ENCODE measurements at places on chromosomes 7 and 10. TPM values are rescaled to one million over a fixed set of nuclear protein-coding genes. Genes with fewer than 3 reads are reported as not detected.

NAT16 gene
- polyA plus RNA-seq = not detected

ANKRD7 gene
- not detected for polyA plus RNA-seq

NUTM2B gene
- polyA plus RNA-seq = 0.35 TPM

VWDE gene
- polyA plus RNA-seq = 0.10 TPM

HOXA7 gene
- polyA plus RNA-seq = 18.1 TPM

SPDYE1 gene
- not detected for polyA plus RNA-seq

OPN1SW gene
- not detected for polyA plus RNA-seq

DNA sequence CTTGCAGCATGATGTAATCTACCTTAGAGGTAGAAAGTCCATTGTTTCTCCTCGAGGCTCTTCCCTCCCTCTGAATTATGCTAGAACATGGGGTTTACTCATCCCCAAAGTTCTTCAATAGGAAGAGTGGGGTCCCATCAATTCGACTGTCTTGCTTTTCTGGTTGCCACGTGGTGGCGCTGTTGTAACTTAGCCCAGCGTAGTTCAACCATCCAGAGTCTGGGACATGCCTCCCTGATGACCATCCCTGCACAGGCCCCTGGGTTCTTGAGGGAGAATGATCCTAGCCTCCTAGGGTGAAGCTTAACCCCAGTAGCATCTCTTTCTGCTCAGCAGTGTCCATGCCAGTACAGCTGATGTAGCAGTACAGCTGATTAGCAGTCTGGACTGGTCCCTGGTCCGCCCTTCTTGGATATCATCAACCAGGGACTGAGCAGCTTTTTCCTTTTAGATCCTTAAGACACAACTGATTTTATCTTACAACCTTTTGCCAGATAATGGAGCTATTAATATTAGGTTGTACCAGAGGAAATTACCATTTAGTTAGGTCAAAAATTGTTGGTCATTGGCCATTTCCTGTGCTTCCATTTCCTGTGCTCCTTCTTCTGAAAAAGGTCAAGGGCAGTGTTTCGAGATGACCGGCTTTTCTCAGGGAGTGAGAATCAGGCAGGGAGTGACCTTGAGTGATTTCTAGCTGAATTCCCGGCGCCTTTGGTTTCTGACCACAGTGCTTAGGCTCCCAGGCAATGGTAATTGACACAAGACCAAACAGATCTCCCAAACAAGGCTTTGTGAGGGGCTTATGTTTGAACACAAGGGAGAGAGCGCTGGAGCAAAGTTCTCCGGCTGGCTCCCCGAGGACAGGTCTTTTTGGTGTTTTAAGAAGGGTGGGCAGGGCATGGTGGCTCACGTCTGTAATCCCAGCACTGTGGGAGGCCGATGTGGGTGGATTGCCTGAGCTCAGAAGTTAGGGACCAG, 65.4 kb downstream of the TACC2 start:
- H3K4me1 ChIP-seq = peaks cover 15% of the 10 kb centered on the region
- no peaks in the 10 kb centered on the region for H3K36me3 ChIP-seq
- no peak overlapping the region for H3K27ac ChIP-seq
- no peaks in the 10 kb centered on the region for H3K27me3 ChIP-seq

DNA sequence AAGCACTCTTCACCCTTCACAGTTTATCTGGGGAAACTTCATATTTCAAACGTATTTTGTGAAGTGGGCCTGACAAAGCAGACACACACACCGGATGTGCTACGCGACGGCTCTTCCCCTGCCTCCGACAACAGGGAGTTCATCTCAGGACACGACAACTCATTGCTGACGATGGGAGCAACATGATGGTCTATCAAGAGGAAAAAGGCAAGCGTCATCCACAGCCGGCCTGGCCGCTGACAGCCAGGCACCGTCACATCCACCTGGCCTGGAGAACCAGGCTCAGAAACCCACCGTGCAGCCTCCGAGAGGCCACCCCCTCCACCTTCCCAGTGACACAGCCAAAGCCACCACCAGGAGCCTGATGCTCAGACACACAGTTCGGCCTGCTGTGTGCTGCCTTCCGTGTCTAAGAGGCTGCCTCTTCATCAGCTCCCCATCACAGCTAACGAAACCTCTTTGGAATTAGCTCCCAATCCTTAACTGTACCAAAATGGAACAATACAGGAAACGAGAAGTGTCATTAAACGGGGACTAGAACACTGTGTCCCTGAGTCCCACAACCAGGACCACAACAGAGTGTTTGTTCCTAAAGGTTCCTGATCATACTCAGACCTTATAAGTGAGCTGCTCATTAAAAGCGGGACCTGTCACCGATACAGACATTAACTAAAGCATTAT, 76.7 kb downstream of the SFMBT2 start:
- H3K4me3 ChIP-seq = no peak overlapping the region
- H3K4me1 ChIP-seq = no peaks in the 10 kb centered on the region
- no peak for DNase-seq
- no peaks in the 10 kb centered on the region for H3K36me3 ChIP-seq
- no peaks in the 10 kb centered on the region for H3K27me3 ChIP-seq

- no peak overlapping the region for H3K4me3 ChIP-seq
- H3K4me1 ChIP-seq = no peaks in the 10 kb centered on the region
- no peaks in the 10 kb centered on the region for H3K27me3 ChIP-seq
- DNase-seq = no peak
- H3K27ac ChIP-seq = no peak overlapping the region
Measured at GRCh38 chr10:24415455-24416125, 206.7 kb downstream of the KIAA1217 start.

- no peak overlapping the region for H3K4me3 ChIP-seq
- peaks cover 11% of the 10 kb centered on the region for H3K27me3 ChIP-seq
- peaks cover 4% of the 10 kb centered on the region for H3K4me1 ChIP-seq
- no peaks in the 10 kb centered on the region for H3K36me3 ChIP-seq
- no peak overlapping the region for H3K27ac ChIP-seq
- DNase-seq = no peak
Measured at GRCh38 chr10:71126432-71126831, 85.9 kb upstream of the UNC5B start.

DNA sequence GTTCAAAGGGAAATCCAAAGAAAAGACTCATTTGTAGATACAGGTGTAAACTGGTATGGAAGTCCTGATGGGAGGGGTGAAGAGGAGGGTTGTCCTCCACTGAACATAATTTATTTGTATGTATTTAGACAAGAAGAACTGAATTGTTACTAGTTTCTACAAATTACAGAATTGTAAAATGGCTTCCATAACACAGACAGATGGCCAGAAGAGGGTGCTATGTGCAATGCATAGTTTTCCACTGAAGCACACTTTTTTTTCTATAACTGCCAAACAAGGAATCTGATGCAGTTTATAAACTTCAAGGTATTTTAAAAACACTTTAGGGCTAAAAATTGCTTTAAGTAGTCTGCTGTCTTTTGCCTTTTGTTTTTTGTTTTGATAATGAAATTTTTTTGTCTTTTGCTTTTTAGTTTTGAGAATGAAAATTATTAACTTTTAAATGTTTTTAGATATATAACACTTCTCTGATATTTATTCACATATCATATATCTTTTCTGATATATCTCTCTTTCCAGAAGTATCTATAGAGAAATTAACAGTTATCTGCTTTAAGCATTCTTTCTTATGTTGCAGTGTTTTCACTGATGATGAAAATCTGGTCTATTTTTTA, 58.5 kb downstream of the PHYHIPL start:
- H3K4me3 ChIP-seq = no peak overlapping the region
- no peak overlapping the region for H3K27ac ChIP-seq
- DNase-seq = peak; percentile 41
- H3K36me3 ChIP-seq = no peaks in the 10 kb centered on the region

GRCh38 chr7:50560865-50561351, 4.3 kb downstream of the DDC start:
- H3K27me3 ChIP-seq = peaks cover 6% of the 10 kb centered on the region
- no peak overlapping the region for H3K4me3 ChIP-seq
- DNase-seq = no peak
- no peaks in the 10 kb centered on the region for H3K4me1 ChIP-seq
- no peak overlapping the region for H3K27ac ChIP-seq
- H3K36me3 ChIP-seq = no peaks in the 10 kb centered on the region

DNA sequence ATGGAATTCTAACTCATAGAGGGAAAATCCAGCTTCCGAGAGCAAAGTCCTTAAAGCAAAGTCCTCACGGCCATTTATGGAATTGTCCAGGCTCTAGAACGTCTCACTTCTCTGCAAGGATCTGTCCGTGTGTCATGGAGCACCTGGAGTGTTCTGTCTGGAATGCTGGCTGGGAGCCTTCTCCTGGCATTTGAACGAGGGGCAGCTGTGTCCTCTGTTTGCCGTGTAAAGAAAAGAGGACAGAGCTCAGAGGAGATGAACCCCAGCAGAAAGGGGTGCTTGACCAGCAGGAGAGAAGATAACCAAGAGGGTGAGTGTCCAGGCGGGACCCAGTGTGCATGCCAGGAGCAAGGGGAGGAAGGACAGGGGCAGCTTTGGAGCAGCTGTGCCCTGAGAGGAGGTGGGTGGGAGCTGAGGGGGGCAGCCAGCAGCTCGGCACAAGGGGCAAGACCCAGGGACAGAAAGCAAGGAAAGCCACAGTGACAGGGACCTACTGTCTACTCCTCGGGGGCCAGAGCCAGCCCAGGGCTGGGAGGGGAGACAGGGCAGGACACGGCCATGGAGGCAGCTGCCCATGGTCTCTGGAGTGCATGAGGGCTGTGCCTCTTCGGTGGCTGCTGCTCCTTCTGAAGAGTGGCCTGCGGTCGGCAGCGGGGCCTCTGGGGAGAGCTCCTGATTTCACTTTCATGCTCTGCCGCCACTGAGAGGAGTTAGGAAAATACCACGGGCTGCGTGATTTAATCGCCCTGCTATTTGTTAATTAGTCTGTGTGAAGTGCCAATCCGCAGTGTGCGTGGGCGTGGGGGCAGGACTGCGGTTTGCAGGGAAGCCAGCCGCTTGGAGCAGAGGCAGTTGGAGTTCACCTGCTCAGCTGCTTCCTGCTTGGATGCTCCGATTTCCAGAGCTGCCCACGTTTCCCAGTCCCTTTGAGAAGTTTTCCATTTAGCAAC, 149.3 kb upstream of the SHH start:
- H3K36me3 ChIP-seq = no peaks in the 10 kb centered on the region
- no peaks in the 10 kb centered on the region for H3K27me3 ChIP-seq
- H3K27ac ChIP-seq = peak overlapping the region; percentile 53
- DNase-seq = no peak
- H3K4me3 ChIP-seq = no peak overlapping the region

DNA sequence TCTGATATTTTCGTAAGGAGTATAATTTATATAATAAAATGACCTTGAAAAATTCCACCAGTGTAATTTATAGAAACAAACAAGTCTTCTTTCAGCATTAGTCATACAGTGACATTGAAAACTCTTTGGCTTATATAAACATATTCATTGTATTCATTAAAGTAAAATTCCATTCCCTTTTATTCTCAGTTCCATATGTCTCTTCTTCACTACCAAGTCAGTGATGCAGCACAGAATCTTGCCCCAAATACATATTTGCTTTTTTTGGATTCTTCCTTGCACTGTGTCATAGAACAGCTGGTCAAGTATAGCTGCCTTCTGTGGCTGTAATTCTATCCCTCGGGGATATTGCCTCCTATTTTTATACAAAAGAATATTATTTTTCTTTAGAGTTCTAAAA, 884.5 kb upstream of the POT1 start:
- H3K36me3 ChIP-seq = no peaks in the 10 kb centered on the region
- no peak overlapping the region for H3K4me3 ChIP-seq
- no peaks in the 10 kb centered on the region for H3K27me3 ChIP-seq
- H3K27ac ChIP-seq = no peak overlapping the region

- H3K4me1 ChIP-seq = no peaks in the 10 kb centered on the region
- H3K36me3 ChIP-seq = no peaks in the 10 kb centered on the region
- no peak for DNase-seq
- no peaks in the 10 kb centered on the region for H3K27me3 ChIP-seq
Measured at GRCh38 chr10:44468525-44468924, 83.6 kb upstream of the CXCL12 start.

GRCh38 chr10:60185421-60185820, 204.3 kb downstream of the ANK3 start:
- no peaks in the 10 kb centered on the region for H3K36me3 ChIP-seq
- no peak for DNase-seq
- H3K27me3 ChIP-seq = no peaks in the 10 kb centered on the region
- peaks cover 9% of the 10 kb centered on the region for H3K4me1 ChIP-seq
- H3K27ac ChIP-seq = no peak overlapping the region

GRCh38 chr10:21746118-21746517, 212.1 kb downstream of the MLLT10 start:
- no peaks in the 10 kb centered on the region for H3K27me3 ChIP-seq
- peaks cover 8% of the 10 kb centered on the region for H3K36me3 ChIP-seq
- no peak overlapping the region for H3K4me3 ChIP-seq
- H3K27ac ChIP-seq = no peak overlapping the region
- DNase-seq = no peak

DNA sequence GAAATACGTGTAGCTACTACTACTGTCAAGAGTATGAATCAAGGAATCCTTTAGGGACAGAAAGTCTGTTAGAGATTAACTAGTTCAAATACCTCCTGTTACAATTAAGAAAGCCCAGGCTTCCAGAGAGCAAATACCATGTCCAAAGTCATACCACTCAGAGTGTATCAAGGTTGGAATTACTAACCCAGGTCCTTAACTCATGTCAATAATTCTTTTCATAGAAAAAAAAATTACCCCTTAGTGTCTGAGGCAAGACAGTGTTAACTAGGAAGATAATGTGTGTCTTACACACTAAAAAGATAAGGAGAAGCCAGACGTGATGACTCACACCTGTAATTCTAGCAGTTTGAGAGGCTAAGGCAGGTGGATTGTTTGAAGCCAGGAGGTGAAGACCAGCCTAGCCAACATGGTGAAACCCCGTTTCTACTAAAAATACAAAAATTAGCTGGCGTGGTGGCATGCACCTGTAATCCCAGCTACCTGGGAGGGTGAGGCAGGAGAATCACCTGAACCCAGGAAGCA, 423.4 kb downstream of the SORCS1 start:
- no peaks in the 10 kb centered on the region for H3K36me3 ChIP-seq
- no peak overlapping the region for H3K4me3 ChIP-seq
- H3K27me3 ChIP-seq = no peaks in the 10 kb centered on the region
- DNase-seq = no peak
- H3K4me1 ChIP-seq = no peaks in the 10 kb centered on the region

GRCh38 chr10:17805921-17806577, 3.1 kb upstream of the MRC1 start:
- no peaks in the 10 kb centered on the region for H3K27me3 ChIP-seq
- H3K27ac ChIP-seq = no peak overlapping the region
- no peak overlapping the region for H3K4me3 ChIP-seq
- H3K36me3 ChIP-seq = no peaks in the 10 kb centered on the region

GRCh38 chr10:75508814-75509306, 77.4 kb downstream of the LRMDA start:
- H3K27me3 ChIP-seq = no peaks in the 10 kb centered on the region
- DNase-seq = no peak
- H3K36me3 ChIP-seq = no peaks in the 10 kb centered on the region

- no peaks in the 10 kb centered on the region for H3K36me3 ChIP-seq
- H3K27ac ChIP-seq = no peak overlapping the region
- H3K4me3 ChIP-seq = no peak overlapping the region
Measured at GRCh38 chr10:36349445-36350078, 707.5 kb upstream of the FZD8 start.

- no peaks in the 10 kb centered on the region for H3K4me1 ChIP-seq
- no peak overlapping the region for H3K27ac ChIP-seq
- H3K36me3 ChIP-seq = no peaks in the 10 kb centered on the region
- DNase-seq = no peak
- no peaks in the 10 kb centered on the region for H3K27me3 ChIP-seq
Measured at GRCh38 chr10:49498425-49498824, 40.5 kb downstream of the ERCC6 start.
